Stimulated activated CD8-positive, alpha-beta memory T cell treated with anti-CD3 and anti-CD28 coated beads, Interleukin-4, amount 100 ng/mL, for 1 hour (primary cell): ENCODE measurements at places on chromosomes 7 and 10.

DNA sequence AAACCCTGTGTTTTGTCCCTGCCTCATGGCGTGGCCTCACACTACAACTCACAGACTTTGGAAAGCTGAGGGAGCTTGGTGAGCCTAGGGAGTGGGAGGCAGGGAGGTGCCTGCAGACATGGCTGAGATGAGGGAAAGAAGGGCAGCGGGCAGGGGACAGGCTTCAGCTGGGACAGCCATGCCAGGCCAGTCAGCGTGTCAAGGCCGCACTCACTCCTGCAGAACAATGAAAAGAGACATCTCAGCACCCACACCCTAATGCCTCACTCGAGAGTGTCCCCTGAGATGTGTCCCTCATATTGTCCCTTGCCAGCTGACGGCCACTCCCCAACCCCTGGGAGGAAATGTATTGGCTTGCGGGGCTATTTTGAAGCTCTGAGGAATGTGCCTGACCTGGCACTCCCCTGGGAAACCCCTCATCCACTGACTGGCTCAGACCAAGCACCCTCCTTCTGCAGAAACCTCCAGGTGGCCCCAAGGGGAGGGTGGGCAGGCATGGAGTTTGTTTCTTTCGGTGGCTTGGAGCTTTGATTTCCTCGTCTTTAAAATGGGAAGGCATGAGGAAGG, 31.6 kb downstream of the SH3PXD2A start:
- DNase-seq = no peak

GRCh38 chr10:61244261-61244775, 208.9 kb downstream of the TMEM26 start:
- no peak for DNase-seq

DNA sequence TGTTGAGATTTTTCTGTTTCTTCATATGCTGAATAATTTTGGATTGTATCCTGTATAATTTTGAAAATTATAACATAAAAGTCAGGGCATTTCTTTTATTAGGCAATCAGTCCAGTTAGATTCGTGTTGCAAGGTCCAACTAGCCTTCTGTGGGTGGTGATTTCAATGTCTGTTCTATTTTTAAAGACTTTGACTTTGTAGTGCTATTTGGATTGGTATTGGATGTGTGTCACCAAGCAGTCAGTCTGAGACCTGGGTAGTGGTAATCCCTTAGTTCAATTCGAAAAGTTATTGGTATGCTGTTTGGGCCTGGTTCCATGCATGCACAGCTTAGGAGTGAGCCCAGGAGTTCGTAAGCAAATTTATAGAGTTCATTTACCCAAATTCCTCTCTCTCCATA, 82.2 kb downstream of the EPDR1 start:
- no peak for DNase-seq

GRCh38 chr10:46228563-46229071, 58.2 kb upstream of the ANTXRL start:
- peak; percentile 18 for DNase-seq

DNA sequence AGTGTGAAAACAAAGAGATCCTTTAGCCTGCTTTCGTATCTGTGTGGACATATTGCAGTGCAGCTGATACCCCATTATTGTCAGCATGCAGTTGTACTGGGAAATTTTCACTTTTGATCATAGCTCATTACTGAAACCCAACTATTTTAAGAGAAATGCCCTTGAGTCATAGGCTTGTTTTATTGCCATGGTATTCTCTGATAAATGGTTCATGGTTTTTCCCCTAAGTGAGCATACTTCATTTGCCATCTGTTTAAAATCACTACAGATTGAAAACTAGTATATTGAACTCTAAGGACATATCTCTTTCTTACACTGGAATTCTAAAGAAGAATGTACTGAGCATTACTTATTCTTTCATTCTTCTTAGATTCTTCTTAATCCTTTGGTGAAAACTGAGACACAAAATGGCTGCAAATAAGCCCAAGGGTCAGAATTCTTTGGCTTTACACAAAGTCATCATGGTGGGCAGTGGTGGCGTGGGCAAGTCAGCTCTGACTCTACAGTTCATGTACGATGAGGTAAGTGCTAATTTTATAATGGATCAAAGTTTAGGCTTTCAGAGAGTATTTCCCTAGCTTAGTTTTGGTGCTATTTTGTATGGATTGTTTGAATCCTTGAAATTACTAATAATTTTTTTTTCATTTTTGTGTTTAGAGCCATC, 63.0 kb downstream of the RALA start:
- no peak for DNase-seq

DNA sequence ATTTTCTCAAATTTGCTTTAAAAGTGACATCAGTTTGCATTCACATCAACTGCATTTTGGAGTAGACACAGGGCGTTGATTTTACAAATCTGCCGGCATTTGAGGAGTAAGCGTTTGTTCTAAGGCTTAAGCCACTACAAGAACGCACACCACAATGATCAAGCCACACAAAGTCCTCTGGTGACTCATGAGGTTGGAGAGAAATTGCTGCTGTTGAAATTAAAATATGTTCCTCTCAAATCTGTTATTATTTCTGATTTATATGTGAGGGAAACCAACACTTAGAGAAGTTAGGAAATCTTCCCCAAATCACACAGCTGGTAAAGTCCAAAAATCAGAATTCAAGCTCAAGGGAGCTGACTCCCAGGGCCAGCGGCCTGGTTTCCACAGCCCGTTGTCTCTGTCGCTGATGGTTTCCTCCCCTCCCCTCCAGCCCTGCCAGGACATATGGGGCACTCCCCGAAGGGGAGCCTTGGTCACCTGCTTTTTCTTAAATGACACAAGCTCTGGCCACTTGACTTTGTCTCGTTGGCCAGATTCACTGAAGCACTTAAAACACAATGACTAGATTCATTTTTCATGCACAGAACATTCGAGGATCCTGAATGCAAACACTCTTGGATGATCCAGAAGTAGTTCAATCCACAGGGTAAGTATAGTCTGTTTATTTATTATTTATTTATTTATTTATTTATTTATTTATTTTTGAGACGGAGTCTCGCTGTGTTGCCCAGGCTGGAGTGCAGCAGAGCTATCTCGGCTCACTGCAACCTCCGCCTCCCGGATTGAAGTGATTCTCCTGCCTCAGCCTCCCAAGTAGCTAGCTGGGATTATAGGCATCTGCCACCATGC, 29.2 kb upstream of the KLF6 start:
- DNase-seq = no peak

DNA sequence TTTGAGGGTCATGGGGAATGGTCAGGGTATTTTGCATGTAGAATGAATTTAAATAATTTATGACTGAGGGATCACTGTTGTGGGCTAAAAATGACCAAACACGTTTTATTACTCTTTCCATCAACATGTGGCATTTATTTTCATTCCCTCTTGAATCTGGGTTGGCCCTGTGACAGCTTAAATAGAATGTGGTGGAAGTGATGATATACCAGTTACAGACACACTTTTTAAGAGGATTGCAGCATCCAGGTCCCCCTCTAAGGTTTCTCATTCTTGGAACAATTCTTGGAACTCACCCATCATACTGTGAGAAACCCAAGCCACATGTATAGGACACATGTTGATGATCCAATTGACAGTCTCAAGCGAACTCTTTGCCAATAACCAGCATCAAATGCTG, 272.4 kb downstream of the ETV1 start:
- no peak for DNase-seq

DNA sequence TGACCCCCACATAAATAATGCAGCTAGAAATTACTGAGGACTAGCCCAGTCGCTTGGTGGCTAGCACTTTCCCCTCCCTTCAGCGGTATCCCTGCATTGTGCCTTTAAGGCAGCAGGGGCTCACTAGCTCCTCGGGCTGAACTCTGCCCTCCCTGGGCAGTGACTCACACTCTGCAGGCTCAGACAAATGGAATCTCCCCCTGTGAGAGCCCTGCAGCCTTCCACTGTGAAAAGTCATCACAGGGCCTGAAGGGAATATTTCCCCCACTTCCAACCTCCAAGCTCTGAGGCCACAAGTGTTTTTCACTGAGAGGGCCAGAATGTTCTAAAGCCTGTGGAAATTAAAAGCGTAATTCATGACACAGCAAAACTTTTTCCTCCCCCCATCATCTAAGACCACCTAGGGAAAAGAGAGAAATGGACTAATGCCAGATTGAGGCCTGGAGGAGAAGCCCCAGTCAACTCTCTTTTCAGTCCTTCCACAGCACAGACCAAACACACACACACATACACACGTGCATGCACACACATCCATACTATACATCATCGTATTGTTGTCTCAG, 93.6 kb upstream of the COL1A2 start:
- no peak for DNase-seq

- DNase-seq = no peak
Measured at GRCh38 chr7:152664636-152665035, 11.3 kb downstream of the XRCC2 start.

DNA sequence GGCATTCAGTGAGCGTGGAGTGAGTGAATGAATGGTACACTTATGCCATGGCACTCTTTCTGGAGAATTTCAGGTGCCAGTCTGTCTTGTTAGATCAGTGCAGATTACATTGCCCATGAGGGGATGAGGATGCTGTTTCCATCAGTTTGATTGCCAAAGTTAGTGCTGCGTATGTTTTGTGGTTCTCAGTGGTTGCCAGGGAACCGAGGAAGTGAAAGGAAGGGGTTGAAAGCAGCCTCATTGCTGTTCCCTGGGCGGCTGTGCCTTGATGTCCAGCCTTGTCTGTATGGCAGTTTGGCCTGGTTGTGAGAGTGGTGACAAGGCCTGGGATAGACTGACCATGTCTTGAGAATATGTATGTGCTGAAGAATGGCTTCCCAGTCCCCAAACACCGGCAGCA, 30.2 kb downstream of the WBP1L start:
- DNase-seq = no peak

GRCh38 chr7:142560166-142560565, 189.1 kb upstream of the PRSS1 start:
- no peak for DNase-seq

DNA sequence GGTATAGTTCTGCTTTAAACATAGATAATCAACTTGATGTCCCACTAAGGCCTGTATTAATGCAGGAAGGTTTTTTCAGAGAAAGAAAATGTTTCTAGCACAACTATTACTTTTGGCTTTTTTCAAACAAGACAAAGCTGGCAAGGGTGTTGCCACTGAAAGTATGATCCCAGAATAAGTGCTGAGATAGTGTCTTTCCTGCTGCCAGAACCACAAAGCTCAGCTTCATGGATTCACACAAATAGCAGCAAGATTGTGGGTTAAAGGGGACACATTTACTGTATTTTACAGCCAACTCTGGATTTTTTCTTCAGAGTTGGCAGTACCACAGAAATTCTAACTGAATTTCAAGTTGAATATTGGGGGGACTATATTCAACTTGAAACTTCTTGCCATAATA, 4.3 kb downstream of the NCOA4 start:
- no peak for DNase-seq

GRCh38 chr10:103284170-103284569, 7.2 kb downstream of the INA start:
- DNase-seq = no peak
